ENCODE measurements at places on chromosomes 1 and 21.

DNA sequence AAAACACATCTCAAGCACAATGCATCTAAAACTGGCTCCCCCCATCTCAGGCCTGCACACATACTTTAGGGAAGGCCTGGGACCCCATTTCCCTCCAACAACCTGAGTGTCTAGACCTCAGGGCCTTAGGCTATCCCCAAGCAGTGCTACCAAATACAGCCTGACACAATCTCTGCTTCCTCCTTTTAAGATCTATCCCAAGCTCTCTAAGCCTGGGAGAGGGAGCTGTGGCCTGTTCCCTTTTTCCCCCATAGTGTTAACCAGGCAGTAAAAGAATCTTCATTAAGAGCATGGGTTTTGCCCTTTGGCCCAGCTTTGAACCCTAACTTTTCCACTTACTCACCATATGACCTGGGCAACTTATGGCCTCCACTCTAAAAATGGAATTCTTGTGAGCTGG lies 10.8 kb upstream of the COL8A2 start:
- DNase-seq, result no peak

- no peak for DNase-seq
These were observed 119.9 kb upstream of the F3 start for GRCh38 chr1:94661431-94661932.

DNA sequence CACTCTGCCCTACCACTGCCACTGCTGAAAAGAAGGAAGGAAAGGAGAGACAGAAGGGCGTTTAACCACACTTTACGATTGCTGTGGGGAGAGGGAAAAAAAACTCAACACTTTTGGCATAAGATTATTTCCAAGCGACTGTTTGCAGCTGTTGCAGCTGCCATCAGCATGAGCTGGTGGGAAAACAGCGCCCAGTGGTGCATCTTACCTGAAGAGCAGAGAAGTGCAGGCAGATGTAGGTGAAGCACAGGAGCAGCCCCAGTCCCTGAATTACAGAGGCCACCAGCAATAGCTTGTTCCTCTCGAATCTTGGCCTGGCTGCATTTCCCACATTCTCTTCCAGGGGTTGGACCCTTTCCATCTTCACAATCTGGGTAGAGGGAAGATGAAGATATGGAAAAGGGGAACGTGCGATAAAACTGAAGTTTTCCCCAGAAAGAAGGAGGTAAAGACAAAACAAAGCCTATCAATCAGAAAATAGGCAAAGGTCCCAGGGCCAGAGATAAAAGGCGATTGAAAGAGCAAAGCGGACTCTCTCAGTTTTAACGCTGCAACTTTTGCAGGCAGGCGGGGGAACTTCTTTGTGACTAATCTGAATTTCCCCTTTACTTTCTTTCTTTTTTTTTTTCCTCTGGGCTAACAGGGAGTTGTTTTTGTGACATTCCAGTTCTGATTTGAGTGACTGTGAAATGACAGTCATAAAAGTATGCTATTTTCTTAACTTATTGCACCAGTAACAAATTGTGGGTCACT lies at the start of gene TNFSF4:
TSS of gene TNFSF4 (minus strand) at position 516 of the 753 bp plus-strand sequence. CDS start at position 361, 155 bp downstream.
- DNase-seq, result no peak

- no peak for DNase-seq
These were observed 96.4 kb downstream of the RUNX1 start for GRCh38 chr21:34952701-34953100.

GRCh38 chr1:234539666-234540403 lies 60.9 kb upstream of the TARBP1 start:
- no peak for DNase-seq

- no peak for DNase-seq
These were observed 202.2 kb upstream of the MAP1LC3C start for GRCh38 chr1:242201090-242201489.

DNA sequence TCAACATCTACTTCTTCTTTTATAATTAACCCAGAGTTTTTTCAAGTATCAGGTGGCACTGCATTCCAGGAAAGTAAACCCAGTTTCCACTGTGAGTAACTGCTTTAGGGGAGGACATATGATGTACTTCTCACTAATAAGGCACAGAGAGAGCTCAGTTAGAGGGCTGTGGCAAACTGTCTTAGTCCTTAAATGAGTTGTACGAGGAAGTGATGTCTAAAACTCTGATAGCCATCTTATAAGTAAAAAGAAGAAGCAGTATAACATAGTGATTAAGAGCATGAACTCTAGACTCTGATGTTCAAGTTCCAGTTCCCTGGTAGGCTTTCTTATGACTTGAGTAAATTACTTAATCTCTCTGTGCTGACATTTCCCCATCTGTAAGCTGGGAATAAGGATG lies 58.7 kb upstream of the PTGS2 start:
- DNase-seq, result no peak

GRCh38 chr1:160277330-160277729 lies 7.6 kb downstream of the PEX19 start:
- DNase-seq, result no peak

GRCh38 chr21:46431884-46432488 lies 26.7 kb upstream of the DIP2A start:
- DNase-seq, result no peak

DNA sequence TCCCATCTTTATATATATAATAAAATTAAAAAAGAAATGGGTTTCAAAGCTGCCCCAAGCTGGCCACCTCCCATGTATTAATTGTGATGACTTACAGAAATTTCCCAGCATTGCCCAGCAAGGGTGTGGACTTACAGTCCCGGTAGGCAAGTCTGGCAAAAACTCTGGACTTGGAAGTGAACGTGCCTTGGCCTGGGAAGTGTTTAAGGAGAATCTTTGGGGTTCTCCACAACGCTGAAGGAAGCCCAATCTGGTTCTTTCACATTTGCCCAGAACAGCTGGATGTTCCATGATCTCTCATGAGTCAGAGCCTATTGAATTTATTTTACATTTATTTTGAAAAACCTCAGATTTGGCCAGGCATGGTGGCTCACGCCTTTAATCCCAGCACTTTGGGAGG lies 98.4 kb upstream of the SLC45A1 start:
- DNase-seq, result no peak

- DNase-seq, result no peak
These were observed 1.1 kb upstream of the TBX15 start for GRCh38 chr1:118989006-118989815.

- DNase-seq, result no peak
These were observed 12.4 kb downstream of the ACAP3 start for GRCh38 chr1:1295154-1295923.

GRCh38 chr1:197799271-197799670 lies 24.0 kb upstream of the DENND1B start:
- DNase-seq, result peak; percentile 81

DNA sequence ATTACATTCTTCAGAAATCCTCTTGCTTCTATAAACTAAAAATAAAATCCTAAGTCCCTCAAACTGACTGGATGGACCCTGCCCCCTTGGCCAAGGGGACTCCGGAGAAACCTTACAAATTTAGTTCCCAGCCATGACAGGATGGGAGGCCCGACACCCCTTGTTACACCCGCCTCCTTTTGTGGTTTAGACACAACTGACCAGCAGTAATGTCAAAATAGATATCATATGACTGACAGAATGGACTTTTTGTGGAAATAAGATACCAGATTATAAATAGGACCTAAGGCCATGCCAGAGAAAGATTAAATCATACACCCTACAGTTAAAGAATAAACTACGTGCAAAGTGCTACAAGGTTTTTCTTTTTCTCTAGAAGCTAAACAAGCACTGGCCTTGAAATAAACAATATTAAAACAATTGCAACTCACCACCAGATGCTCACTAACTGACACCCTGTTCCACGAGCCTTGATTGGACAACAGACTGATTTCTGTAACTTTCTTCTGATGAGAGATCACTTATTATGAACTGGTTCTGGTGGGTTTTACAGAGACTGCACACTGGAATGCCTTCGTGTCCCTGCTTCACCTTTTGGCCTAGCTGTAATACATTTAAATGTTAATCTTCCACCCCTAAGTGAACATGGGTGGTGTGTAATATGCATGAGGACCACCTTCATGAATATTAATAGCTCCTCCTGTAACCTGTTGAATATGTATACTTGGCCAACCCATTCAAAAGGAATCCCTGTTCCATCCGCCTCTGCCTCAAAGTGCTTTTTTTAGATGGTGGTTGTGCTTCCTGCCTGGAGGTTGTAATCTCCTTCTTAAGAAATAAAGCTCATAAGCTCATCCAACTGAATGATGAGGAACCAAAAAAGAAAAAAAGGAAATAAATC lies 99.6 kb downstream of the ODF2L start:
- DNase-seq, result no peak

DNA sequence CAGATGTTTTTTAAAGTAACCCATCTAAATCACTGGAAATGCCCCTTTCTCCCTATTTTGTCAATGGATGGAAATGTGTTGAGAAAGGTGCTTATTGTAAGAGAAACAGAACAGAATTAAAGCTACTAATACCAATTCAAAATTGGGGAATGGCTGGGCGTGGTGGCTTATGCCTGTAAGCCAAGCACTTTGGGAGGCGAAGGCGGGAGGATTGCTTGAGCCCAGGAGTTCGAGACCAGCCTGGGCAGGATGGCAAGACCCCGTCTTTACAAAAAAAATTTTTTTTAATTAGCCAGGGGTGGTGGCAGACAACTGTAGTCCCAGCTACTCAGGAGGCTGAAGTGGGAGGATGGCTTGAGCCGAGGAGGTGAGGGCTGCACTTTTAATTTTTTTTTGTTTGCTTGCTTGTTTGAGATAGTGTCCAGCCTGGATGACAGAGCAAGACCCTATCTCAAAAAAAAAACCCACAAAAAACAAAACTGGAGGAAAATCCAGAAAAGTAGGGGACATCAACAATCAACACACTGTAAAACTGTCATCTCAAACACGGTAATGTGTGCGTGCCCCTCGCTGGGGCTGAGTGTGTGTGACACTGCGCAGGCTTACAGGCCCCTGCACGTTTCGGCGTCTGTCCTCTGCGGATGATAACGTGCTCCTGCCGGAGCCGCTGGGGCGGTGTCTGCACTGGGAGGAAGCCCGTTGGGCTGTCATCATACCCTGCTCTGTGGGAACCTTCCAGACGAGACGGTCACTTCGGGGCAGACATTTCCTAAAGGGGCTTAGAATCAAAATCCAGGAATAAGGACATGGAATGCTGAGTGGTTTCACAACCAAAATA lies 11.6 kb upstream of the POFUT2 start:
- DNase-seq, result no peak

- no peak for DNase-seq
These were observed 7.8 kb downstream of the LMOD1 start for GRCh38 chr1:201938440-201939035.

- DNase-seq, result no peak
These were observed 208.2 kb upstream of the GRIK3 start for GRCh38 chr1:37242501-37242900.

- peak; percentile 82 for DNase-seq
These were observed 436 bp upstream of the TTLL7 start for GRCh38 chr1:83999316-83999819.

DNA sequence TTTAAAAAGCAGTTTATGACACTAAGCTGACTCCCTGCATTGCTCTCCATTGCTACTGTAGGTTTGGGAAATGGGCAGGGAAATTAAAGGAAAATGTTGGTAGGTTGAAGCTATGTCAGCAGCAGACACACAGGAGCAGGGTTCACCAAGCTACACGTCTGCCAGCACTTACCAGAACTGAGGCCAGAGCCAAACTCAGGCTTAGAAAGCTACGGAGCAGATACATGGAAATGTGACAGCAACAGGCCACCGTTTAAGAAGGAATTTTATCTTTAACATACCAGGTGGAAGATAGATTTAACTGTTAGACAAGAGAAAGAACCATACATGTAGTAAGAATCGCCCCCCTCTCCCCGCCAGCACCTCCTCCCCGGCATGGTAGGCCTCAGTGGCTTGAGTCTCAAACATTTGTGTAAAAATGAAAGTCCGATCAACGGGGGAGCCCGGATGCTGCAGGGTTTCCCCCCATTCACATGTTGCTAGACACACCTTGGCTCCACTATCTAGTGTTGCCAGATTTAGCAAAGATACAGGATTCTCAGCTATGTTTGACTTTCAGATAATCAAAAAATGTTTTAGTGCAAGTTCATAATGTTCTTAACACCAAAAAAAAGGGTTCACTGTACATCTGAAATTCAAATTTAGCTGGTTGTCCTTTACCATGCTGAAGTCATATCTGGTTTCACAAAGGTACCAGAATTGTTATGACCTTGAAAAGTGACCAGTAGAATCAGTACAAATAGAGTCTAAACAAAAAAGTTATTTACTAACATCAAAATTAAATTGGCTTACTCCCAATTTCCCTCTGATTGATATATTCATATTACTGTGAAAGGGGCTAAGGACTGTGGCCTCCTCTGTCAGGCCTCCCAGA lies 6.7 kb downstream of the OR2T11 start:
- DNase-seq, result no peak

GRCh38 chr1:151069103-151069486 lies 1.5 kb upstream of the GABPB2 start:
- DNase-seq, result no peak

DNA sequence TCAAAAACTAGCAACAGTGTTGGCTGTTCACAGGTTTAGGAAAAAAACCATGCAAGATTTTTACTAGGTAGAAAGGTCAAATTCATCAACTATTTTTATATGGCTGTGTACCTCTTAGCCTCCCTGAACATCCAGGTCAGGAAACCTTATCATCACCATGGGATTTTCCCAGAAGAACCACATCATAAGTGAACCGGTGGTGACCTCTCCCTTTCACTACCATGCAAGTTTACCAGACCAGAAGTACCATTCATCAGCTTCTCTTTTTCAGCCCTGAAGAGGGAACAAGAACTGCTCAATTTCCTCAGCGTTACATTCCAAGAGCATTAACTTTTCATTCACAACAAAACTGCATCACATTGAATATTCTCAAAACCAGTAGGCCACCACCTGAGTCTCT lies 5.9 kb downstream of the SSBP3 start:
- no peak for DNase-seq

GRCh38 chr1:24870551-24871195 lies 59.4 kb downstream of the RUNX3 start:
- DNase-seq, result no peak

GRCh38 chr1:81809808-81810207 lies 9.1 kb downstream of the ADGRL2 start:
- no peak for DNase-seq

DNA sequence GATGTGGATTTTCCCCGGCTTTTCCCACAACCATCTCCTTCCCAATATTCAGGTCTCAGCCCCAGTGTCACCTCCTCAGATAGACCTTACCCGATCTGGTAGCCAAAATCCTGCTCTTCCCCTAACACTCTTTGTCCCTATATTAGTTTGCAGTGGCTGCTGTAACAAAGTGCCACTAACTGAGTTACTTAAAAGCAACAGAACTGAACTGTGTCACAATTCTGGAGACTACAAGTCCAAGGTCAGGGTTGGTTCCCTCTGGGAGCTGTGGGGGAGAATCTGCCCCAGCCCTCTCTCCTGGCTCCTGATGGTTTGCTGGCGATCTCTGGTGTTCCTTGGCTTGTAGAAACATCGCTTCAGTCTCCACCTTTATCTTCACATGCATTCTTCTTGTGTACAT lies 64.0 kb downstream of the NENF start:
- no peak for DNase-seq

- DNase-seq, result peak; percentile 9
These were observed 12.0 kb downstream of the OR2M4 start for GRCh38 chr1:248243204-248243603.

- no peak for DNase-seq
These were observed 270.2 kb downstream of the DISC1 start for GRCh38 chr1:231896806-231897205.

All from EL (cell line).